Stimulated activated CD4-positive, alpha-beta T cell treated with anti-CD3 and anti-CD28 coated beads, Interleukin-1b, Interleukin-23, amount 100 ng/mL, for 4 hours (primary cell): ENCODE measurements at places on chromosomes 11 and 22.

GRCh38 chr22:43110444-43110926, at the start of gene BIK:
TSS of gene BIK (plus strand) at chr22:43110750. CDS start at chr22:43124023, 13,273 bp downstream.
- DNase-seq: peak; percentile 16

GRCh38 chr11:96207459-96208449, 135.2 kb downstream of the MAML2 start:
- no peak for DNase-seq

- DNase-seq: no peak
Observed at GRCh38 chr11:27205779-27206570, 157.0 kb downstream of the CCDC34 start.

DNA sequence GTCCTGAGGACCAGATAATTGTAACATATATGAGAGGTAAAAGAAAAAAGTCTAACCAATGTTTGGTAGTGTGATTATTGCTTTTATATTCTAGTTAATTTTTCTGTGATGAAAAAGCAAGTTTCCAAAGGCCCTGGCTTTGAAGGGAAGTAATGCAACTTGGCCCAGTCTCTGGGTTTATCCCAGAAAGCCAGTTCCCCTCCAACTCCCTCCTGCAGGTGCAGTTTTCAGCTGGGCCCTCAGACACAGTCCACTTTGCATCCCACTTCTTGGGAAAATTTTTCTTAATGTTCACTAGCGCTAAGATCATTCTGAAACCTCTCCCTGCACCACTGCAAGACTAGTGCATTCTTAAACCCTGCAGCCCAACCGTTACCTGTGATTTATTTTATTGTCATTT, 586.8 kb downstream of the NTM start:
- DNase-seq: no peak

DNA sequence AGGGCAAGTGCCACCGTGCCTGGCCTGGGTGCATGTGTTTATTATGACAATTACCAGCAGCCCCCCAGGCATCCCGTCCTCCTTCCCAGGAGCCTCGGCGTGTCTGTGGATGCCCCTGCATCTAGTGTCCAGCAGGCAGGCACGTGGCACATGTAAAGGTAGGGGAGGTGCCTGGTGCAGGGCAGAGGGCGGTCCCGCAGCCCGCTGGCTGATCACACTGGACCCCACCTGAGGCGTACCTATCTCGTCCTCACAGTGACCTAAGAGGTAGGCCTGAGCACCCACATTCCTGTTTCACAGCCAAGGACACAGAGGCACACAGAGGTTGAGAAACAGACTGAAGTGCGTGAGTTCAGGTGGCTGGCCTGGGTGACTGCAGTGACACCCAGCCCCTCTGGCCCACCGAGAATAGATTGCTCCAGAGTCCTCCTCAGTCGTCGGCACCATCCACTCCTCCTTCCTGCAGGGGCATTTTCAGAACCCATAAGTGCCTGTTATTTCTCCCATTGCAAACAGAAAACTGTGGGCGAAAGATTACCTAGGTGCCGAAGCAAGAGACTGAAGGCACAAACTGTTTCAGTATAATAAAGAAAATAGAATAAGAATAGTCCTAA, 3.0 kb upstream of the PHRF1 start:
- no peak for DNase-seq
